ENCODE measurements at places on chromosomes 4 and X.

DNA sequence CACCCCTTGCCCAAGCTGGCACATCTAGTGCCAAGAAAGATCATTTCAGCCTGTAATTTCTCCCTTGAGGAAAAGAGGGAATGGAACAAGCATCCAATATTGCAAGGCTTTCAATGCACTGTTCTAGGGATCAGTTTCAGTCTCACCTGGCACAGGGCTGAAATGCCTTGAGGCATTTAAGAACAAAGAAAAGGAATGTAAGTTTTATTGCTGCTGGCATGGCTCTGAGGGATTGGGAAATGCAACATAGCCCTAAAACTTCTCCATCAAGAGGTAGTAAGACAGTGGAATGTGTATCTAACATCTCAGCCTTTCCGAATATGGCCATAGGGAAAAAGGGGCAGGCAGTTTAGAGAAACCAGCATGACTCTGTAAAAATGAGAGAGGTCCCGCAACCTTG is 732.6 kb upstream of the LCORL start:
- DNase-seq, result no peak

- no peak for DNase-seq
Observed at GRCh38 chrX:41412261-41413081, 34.7 kb upstream of the NYX start.

GRCh38 chrX:150086371-150086770 is 148.1 kb upstream of the EOLA2 start:
- DNase-seq, result no peak

DNA sequence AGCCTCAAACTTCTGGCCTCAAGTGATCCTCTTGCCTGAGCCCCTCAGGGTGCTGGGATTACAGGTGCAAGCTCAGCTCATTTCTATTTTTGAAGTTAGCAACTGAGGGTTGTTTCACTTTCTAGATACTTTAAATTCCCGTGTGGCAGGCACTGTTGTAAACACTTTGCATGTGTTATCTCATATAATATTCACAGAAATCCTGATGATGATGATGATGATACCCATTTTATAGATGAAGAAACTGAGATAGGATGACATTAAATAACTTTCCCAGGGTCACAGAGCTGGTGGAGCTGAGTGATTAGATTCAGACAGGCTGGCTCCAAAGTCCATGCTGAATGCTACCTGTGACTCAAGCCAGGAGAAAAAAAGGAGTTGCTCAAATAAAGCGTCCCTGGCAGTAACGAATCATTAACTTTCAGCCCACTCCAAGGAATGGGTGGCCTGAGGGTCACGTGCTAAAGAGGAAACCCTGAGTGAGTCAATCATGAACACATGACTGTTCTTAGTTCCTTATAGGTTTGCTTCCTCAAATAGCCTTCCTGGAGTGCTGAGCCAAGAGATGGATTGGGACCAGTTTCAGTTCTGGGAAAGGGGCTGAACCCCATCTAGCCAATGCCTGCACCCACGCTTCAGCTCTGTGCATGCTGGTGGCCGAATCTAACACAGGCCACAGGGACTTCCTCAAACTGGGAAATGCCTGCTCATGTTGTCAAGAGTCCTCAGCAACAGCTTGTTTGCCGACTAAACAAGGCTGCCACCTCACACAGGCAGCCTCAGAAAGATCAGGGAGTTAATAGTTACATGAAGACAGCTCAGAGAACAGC is 52.8 kb downstream of the RBM47 start:
- no peak for DNase-seq

GRCh38 chr4:22428441-22428840 is 87.4 kb downstream of the ADGRA3 start:
- DNase-seq, result no peak

GRCh38 chrX:29662101-29662500 is 553.3 kb upstream of the MAGEB2 start:
- DNase-seq, result no peak

- DNase-seq, result no peak
Observed at GRCh38 chrX:42149765-42150164, 226.4 kb upstream of the CASK start.
